ENCODE measurements at places on chromosomes 3 and 15.

- no peak for DNase-seq
Observed at GRCh38 chr3:120875989-120876388, 32.0 kb upstream of the STXBP5L start.

GRCh38 chr3:14823910-14824629 lies 5.3 kb downstream of the FGD5 start:
- DNase-seq: no peak

GRCh38 chr15:98455904-98456303 lies 192.4 kb upstream of the IGF1R start:
- DNase-seq: no peak

DNA sequence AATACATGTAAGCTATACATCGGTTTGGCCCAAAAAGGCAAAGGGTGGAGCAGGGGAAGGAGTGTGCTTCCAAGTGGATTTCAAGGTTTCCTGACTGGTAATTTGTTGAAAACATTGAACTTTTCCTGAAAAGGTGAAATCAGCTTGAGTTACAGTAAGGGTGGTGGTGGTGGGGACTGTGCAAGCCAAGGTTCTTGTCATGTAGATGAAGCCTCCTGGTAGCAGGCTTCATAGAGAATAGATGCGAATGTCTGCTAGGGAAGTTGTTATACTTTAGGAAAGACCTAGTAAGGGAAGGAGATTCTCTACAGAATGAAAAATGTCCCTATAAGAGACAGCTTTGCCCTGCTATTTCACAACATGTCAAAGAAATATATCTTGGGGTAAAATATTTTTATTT lies 528.2 kb upstream of the CBLB start:
- no peak for DNase-seq

DNA sequence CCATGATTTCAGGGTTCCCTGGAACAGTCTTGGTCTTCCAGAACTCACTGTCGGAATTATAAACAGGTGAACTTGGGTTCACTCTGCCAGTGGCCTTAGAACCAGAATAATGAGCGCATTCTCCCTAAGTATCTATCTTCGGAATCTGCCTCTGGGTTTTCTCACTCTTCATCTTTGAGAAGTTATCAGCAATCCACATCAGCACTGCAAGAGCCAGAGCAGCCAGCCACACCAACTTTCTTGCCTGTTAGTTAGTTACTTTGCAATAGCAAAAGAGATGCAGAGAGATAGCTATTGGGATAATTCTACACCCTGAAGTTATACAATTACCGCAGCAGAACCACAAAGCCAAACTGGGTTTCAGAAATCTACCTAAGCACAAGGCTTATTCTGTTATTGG lies 25.8 kb downstream of the GLB1 start:
- DNase-seq: no peak

GRCh38 chr3:16788440-16789056 lies 96.2 kb upstream of the PLCL2 start:
- DNase-seq: no peak

DNA sequence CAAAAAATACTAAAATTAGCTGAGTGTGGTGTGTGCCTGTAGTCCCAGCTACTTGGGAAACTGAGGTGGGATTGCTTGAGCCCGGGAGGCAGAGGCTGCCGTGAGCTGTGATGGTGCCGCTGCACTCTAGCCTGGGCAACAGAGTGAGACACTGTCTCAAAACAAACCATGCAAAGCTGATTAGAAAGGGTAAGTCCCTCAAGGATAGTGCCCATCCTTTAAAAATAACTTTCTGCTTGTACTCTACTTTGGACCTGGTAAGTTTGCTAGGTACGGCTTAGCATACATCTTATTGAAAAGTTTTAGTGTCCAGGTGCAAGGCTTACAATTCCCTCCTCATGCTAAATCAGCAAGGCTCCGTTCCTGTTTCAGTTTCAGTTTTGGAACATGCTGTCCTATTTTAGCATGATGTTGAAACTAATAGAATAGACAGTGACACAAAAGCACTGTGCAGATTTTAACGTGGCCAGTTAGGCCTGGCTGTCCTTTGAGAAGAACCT lies 21.4 kb downstream of the FEM1B start:
- DNase-seq: no peak

DNA sequence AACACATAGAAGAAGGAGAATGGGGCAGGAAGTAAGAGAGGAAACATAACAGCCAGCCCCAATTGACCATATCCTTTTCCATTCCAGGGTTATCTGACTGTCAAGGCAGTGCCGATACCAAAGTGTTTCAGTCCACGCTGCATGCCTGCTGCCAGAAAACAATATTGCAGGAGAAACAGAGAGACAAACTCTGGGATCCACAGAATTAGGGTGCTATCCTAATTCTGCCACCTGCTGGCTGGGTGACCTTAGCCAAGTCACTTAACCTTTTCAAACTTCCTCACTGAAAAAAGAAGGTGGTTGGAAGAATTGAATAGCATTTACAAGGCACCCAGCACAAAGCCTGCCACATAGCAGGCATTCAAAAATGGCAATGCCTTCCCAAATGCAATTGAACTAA lies 32.0 kb downstream of the GLB1 start:
- DNase-seq: no peak

GRCh38 chr3:11350374-11350773 lies 78.2 kb downstream of the ATG7 start:
- DNase-seq: no peak

GRCh38 chr15:78673476-78673875 lies 32.5 kb upstream of the CHRNB4 start:
- DNase-seq: no peak

- no peak for DNase-seq
Observed at GRCh38 chr15:89408372-89409183, 74.0 kb upstream of the POLG start.

- DNase-seq: no peak
Observed at GRCh38 chr3:118960876-118961450, 73.7 kb downstream of the IGSF11 start.

DNA sequence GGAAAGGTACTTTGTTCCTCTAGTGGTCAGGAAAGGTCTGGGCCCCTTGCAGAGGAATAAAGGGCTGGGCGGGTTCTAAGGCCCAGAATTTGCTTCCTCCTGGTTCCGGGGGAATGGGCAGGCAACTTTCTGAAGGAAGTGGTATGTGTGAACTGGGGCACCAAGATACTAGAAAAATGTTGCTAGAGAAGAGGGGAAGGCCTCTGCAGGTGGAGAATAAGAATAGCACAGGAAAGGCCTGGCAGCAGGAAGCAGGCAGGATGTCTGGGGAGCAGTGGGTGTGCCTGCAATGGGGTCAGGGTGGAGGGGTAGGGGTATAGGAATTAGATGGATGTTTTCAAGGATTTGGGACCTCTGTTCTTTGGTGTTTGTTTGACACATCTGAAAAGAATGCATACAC lies 2.0 kb downstream of the SLC22A13 start:
- DNase-seq: no peak

GRCh38 chr15:46502667-46503066 lies 867.8 kb downstream of the SQOR start:
- DNase-seq: no peak

GRCh38 chr3:23548706-23549105 lies 257.0 kb upstream of the UBE2E1 start:
- no peak for DNase-seq

Measured in AG09309 (cell line).